DMS79 treated with DMSO at 0.1 percent for 48 hours (cell line): ENCODE measurements at places on chromosomes 7 and 10.
A peak's percentile ranks its signal among the peaks of the same experiment; 100 is the strongest.

DNA sequence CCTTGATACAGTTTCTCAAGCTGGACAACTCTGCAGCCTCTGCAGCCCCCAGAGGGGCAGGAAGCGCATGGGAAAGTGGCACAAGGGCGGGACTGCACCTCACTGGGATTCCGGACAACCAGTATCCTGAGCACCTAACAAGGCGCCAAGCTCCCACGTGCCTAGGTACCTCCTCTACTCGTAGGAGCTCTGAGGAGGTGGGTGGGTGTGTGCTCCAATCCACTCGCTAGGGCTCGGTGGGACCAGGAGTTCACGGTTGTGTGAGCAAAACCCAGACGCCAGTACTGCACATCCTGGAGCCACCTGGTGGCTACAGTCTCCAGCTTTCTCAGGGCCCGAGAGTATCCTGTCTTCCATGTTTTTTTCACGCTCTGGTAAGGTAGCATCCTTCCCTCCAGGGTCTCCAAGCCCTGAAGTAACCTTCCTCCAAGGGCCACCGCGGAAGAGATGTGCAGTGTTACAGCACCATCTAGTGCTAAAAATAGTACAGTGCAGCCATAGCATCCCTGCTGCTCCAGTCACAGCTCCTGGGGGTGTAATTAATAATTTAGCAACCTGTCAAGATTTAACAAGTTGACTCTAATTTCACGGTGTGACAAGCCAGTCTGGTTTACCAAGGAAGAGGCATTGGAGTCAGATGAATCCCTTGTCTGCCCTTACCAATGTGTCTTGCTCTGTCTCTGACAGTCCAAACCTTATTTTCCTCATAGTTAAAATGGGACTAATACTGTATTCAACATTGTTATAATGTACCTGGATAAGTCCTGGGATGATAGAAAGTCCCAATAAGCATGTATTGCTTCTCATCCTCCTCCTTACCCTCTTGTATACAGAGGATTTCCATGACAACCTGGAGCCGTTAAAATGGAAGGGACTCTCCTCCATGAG is 70.4 kb downstream of the HERPUD2 start:
- peak; percentile 2 for DNase-seq

GRCh38 chr10:128300290-128300824 is 174.1 kb upstream of the MKI67 start:
- DNase-seq = no peak

DNA sequence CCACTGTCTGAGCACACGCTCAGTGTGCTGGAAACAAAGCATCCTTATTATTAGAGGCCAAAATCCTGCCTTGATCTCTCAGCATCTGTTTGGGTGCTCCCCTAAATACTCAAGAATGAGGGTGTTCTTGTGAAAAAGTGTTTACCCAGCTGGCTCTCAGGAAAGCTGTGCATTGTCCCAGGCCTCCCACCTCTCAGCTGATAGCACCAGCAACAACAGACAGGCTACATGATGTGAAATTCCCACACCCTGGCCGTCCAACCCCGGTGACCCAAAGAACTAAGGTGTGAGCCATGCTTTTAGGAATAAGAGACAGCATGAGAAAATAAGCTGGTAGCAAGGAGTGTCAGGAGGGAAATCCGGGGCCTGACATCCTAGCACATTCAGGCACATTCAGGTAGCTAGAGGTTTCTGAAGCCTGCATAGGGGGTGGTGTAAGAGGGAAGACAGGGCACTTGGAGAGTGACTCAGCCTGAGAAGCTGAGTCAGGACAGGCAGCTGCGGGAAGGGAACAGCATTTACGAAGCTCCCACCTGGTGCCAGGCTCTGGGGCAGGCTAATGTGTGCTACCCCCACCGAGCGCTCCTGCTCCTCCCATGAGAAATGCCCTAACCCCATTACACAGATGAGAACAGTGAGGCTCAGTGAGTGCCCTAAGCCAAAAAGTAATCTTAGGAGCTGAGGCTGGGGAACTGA is 205.6 kb downstream of the GRID1 start:
- no peak for DNase-seq

GRCh38 chr10:71622616-71623015 is 97.0 kb downstream of the C10orf105 start:
- no peak for DNase-seq

DNA sequence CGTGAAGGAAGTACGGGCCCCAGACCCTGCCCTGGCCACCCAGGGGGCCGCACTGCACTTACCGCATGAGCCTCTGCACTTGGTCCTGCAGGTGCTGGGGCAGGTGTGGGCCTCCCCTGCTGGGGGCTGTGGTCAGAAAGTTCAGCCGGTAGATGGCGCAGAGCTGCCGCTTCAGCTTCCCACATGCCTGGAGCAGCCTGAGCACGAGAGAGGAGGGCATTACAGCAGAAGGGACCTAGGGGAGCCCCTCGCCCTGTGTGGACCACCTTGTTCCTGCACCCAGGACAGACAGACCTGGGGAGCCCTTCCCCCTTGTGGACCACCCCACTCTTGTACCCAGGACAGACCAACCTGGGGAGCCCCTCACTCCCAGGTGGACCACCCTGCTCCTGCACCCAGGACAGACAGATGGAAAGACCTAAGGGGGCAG is 8.7 kb upstream of the PYROXD2 start:
- DNase-seq = no peak

- no peak for DNase-seq
These were observed 18.0 kb downstream of the WDR37 start for GRCh38 chr10:1074052-1074747.

DNA sequence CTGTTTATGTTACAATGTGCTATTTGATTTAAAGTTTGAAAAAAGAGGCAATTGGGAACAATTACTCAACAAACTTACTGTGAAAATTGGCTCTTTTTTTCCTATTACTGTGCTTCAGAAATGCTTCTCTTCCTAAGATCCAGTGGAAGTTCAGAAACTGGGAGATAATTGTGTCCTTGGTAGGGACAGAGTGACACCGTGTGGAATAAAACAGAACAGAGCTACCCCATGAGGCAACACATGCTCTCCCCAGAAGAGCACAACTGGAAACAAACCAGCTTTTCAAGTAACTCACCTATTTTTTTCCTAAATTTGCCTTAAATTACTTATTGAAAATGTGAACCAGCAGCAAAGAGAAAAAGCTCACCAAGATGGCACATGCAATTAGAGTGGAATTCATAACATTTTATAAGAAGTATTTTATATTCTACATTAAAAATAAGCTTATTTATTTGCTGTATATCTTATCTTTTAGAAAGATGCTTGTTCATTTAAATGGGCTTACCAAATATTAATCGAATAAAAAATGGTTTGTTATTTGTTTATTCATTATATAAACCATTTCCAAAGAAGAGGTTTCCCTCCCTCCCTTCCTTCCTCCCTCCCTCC is 346.1 kb upstream of the ANKRD30A start:
- no peak for DNase-seq

DNA sequence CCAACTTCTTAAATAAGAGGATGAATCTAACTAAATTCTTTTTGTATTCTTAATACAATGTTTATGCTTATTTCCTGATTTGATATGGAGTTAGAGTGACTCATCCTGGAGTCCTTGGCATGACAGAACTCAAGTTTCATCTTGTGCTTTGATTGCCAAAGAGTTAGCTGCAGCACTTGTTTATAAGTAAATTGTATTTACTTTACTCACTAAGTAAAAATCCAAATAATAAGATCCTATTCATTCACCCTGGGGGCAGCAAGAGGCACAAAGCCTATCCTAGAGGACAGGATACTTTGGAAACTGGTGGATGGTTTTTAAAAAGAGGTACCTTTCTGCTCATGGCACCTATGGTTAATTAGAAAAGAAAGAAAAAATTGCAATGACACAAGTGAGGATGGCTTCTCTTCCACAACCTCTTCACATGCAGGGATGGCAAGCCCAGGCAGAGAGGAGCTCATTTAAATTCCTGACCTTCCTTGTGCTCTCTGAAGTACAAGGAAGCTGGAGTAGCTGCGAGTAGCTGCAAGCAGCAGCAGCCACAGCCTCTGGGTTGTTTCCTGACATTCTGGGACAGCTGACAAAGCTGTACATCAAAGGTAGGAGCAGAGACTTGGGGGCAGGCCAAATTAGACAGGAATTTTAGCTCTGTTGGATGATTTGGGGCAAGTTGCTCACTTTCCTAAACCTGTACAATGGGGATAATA is 28.5 kb upstream of the CROT start:
- DNase-seq = peak; percentile 17

GRCh38 chr7:92343714-92344113 is 97.9 kb downstream of the ANKIB1 start:
- no peak for DNase-seq
